ENCODE measurements at places on chromosomes 1 and 21.

DNA sequence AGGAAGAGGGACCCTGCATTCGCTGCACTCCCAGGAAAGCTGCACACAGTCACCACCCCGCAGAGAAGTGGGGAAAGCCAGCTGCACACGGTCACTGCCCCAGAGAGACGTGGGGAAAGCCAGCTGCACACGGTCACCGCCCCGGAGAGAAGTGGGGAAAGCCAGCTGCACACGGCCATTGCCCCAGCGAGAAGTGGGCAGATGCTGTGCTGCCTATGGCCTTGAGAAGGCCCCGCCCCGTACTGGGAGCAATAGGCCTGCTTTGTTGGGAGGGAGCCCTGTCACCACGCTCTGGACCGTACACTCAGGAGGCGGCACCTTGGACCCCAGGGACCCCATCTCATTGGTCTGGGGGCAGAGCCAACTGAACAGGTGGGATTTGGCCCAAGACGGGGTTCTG is 4.3 kb upstream of the GPR153 start:
- DNase-seq = no peak

GRCh38 chr1:13706046-13706445 is 6.1 kb downstream of the PRDM2 start:
- DNase-seq = no peak

- no peak for DNase-seq
Measured at GRCh38 chr1:180643693-180644092, 11.9 kb downstream of the XPR1 start.

DNA sequence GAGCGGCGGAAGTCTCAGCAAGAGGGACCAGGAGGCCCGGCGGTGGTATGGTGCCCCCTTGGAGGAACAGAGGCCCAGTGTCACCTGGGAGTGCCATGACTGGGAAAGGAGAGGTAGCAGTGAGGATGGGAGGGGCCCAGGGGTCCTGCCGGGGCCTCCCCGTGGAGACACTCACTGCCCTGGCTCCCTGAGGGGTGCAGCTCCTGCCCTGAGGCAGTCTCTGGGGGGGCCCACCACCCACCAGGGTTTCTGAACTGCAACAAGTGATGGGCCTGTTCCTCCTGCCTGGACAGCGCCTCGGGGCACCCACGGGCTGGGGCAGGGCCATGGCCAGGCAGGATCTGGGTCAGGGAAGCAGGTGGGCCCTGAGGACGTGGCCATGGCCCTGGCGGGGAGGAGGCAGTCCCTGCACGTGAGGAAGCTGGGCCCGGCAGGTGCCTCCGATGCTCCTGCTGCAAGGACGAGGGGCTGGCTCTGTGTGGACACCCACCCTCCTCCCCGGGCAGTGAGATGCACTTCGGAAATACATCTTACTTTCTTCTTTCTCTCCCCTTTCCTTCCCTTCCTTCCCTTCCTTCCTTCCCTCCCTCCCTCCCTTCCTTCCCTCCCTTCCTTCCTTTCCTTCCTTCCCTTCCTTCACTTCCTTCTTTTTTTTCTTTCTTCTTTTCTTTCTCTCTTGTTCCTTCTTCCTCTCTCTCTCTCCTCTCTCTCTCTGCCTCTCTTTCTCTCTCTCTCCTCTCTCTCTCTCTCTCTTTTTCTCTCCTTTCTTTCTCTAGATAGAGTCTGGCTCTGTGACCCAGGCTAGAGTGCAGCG is 66.6 kb downstream of the MORN1 start:
- DNase-seq = no peak

DNA sequence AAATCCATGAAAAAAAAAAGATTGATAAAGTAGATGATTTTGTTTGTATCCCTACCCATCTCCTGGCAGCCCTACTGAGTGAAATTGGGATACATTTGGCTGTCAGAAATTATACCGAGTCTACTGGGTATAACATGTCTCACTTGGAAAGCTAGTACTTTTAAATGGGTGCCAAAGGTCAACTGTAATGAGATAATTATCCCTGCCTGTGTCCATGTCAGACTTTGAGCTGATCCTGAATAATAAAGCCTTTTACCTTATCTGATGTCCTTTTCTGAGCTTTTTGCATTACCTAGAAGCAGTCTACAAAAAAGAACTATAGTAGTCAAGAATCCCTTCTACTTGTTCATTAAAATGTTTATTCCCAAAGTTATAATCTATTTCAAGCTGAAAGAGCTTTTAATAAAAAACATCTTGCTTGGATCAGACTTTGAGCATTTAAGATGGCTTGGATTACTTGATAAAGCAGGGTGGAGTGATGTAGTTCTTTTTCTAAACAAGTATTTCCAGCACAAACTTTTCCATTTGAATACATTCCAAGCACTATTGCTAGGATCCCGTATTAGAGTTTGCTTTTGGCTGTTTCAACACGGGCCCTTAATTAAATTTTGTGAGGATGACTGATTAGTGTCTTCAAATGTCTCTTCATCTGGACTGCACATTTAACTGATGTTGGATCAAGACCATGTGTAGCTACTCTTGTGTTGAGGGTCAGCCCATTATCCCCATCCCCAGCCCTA is 69.2 kb downstream of the DTL start:
- DNase-seq = no peak

DNA sequence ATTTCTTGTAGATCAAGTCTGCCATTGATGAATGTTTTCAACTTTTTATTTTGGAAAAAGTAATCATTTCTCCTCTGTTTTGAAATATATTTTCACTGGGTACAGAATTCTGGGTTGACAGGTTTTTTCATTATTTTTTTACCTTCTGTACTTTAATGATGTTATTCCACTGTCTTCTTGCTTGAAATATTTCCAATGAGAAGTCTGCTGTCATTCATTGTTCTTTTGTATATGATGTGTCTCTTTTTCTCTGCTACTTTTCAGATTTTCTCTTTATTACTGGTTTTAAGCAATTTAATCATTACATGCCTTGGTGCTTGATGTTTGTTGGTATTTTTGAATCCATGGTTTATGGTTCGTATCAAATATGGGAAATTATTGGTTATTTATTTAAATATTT is 22.4 kb upstream of the FOXO6 start:
- DNase-seq = no peak

- no peak for DNase-seq
Measured at GRCh38 chr1:53139951-53140361, 2.5 kb downstream of the SLC1A7 start.

DNA sequence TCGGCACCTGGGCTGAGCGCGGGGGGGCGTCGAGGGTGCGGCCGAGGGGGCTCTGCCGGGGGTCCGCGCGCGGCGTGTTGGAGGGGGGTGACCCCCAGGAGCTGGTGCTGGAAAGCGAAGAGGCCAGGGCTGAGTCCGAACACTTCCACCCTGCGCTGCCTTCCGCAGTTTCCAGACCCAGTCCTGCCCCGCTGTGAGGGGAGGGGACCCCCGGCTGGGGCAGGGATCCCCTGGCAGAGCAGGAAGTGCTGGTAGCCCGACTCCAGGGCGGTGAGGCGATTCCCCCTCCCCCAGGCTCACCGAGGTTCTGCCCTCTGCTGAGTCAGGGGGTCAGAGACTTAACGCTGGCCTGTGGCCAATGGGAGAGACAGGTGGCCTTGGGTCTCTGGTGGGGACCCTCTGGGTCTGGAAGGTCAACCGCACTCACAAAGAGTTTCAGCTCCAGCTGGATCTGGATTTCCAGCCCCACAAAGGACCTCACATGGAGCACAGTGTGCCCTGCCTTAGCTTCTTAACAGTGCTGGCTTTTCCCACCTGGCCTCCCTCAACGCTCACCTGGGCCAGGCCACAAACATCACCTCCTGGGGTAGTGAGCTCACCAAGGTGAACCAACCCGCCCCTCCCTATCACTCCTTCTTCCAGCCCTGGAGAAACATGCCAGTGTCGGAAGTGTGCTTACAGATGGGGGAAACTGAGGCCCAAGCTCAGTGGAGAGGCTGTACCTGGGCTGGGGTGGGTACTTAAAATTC is 39.8 kb upstream of the SYNC start:
- DNase-seq = no peak

DNA sequence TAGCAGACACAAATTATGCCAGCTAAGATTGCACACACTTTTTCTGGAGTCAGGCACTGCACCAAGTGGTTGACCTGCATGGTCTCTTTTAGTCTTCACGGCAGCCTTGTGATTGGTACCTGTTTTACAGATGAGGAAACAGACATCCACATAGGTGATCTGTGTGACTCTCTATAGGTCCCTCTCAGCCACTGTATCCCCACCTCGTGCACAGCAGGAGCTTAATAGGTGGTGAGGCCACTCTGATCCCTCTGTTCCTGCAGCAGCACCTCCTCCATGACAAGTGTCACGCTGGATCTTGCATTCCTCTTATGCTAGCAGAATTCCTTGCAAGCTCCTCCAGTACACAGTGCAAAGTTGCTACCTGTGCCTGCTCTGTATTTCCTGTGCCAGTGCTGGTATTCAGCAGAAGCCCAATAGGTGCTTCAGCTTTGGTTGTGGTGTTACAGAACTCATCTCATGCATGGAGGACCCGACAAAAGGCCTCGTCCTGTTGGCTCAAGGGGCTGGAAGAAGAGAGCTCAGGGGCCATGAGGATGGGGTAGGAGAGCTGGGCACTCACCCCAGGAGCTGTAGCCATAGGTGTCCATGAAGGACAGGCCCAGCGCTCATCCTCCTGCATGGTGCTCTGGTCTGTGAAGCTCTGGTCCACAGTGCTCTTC is 546.7 kb downstream of the PTPRU start:
- DNase-seq = no peak

DNA sequence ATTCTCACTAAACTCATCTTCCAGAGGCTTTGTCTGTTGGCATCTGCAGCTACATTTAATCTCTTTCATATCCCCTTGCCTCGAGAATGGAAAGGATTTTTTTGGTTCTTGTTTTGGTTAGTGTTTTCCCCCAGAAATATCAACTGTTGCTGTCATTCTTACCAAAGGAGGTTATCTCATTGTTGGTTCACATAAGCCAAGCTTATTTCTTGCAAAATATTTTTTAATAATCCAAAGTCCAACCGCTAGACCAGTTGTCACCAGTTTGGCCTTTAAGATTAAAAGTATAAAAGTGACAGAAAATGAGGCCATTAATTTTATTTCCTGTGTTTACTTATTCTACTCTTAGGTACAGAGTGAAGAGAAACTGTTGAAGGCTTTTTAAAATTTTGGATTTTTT is 66.5 kb upstream of the PROX1 start:
- no peak for DNase-seq

DNA sequence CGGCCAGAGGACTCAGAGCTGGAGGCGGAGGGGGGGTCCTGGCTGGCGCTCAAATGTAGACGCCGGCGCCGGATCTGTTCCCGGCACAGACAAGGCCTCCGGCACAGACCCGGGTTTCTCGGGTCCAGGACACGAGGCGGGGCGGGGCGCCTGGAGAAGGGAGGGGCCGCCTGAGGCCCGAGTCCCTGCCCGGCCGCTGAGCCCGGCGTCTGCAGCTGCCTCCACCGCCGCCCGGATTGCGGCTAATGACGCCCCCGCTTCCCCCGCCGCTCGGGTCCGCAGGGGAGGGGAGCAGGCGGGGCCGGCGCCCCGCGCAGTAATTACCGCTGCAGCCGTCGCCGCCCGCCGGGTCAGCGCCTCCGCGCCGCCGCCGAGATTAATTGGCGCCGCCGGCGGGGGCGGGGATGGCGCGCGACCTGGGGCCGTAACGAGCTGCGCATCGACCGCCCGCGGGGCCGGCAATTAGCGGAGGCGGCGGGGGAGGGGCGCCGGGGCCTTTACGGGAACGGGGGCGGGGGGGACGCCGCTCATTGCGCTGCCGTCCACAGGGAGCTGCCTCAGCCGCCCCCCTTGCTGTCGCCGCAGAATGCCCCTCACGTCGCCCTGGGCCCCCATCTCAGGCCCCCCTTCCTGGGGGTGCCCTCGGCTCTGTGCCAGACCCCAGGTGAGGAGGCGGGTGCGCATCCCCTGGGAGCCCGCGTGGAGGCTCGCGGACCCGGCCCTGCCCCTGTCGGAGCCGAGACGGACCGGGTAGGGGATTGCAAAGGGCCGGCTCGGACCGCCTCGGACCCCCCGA is 17.3 kb downstream of the NOC2L start:
- DNase-seq = peak; percentile 76

DNA sequence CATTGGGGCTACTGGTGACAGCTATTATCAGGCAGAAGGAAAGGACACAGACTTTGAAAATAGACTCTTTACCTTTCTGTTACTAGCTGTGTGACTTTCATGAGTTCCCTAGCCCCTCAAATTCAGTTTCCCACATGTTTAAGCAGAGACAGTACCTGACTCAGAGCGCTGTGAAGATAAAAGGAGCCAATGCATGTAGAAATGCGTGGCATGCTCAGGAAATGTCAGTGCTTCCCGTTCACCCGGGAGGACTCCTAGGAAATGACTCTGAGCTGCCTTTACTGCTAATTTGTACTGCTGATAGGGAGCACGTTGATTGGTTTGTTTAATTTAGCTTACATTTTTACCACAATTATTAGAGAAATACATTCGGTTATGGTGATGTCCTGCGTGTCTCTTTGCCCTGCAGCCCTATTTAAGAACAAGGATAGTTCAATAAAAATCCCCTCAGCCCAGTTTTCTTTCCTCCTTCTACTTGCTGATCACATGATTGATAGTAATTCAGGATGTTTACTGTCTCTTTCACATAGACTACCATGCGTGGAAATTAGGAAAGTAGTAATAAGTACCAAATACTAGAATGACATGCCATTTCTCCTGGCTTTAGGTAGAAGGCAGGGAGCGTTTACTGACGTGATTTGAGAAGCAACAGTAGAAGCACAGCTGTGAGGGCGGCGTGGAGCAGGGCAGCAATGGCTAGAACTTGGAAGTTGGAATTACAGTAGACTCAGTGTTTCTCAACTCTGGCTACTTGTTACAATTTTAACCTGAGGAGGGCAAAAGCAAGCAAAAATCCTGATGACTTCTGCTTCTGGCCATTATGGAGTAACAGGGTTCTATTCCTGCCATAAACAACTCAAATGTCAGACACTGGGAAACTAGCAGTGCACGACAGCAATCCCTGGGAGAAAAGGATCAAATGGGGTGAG is 15.9 kb downstream of the PDIK1L start:
- DNase-seq = no peak

DNA sequence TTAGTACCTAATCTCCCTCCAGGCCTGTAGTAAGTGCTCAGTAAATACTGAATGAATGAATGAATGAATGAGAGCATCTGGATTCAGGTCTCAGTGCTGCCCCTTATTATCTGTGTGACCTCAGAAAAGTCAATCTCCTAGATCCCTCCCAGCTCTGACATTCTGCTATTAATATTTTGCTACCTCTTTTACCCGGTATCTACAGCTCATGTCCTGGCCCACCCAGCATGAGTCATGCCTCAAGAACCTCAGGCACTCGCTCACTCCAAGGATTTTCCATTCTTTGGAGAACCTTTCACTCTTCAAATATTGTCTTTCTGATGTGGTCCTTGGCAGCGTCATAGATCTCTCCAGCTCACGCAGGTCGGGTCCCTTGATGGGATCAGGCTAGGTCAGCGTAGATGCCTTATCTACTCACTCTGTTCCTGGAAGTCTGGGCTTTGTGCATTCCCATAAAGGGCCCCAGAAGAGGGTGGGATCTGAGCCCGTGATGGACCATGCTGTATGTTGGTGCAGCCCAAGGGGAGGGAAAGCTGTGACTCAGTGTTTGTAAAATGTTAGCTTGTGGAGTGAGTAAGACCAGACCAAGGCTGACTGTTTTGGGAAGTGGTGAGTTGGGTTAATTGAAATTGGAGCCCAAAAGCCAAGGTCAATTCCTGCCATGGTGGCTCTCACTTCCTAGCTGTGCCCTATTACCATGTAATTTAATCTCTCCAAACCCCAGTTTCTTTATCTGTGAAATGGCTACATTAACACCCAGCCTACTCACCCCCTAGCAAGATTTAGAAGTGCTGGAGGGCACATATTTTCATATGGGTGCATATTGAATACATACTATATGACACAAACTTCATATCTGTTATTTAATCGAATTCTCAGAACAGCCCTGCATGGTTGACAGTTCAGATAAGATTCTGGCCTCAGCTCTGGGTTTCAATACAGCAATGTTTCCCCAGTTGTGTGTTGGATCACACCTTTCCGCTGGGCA is 214.1 kb upstream of the USP24 start:
- DNase-seq = no peak

All from GM13976 (cell line).